Kidney epithelial cell (primary cell): ENCODE measurements at places on chromosomes 1 and 21. TPM values are rescaled to one million over a fixed set of nuclear protein-coding genes. Genes with fewer than 3 reads are reported as not detected.

DNA sequence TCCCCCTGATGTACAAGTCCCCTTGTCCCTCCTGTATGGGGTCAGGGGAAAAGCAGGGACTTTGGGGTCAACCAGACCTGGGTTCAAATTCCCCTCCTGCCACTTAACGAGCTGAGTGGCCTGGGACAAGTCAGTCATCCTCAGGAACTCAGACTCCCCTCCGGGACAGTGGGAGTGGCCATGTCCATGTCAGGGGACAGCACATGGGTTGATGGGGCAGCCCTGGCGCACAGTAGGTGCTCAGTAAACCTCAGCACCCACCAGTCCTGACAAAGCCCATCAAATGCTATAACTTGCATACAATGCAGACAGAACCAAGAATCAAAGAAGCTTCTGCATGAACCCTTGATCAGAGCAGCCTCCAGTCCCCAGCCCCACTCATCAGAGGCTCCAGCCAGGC lies 30.0 kb downstream of the MATN1 start:
- DNase-seq, result no peak

GRCh38 chr21:43305336-43305665 lies 121.6 kb downstream of the SIK1 start:
- no peak for DNase-seq

DNA sequence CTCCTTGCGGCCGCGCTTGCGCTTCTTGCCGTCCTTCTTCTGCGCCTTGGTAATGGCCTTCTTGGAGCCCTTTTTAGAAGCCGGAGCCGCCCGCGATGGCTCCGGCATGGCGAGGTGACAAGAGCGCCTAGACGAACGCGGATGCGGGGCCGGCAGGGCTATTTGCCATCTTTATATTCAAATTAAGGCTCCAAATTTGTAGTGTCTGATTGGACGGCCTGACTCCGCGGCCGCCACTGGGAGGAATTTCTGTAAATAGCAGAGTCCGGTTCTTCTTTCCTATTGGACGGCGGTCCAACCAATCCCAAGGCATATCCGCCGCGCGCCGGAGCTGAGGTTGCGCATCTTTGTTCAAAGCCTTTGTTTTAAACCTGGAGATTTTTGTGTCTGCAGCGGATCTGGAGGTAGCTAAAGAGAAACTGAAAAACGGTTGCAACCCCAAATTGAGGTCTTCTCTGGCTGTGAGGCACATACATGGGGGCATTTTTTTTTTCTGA lies 22.6 kb upstream of the RNF187 start:
- no peak for DNase-seq

Gene ARMH1
- total RNA-seq, result 4.7 TPM in 1 of 2 replicates, not detected in the other

Gene CD1B
- not detected in 2 replicates for total RNA-seq

Gene SYT11
- total RNA-seq, result 23.4 and 28.1 TPM in 2 replicates

- DNase-seq, result no peak
Observed at GRCh38 chr1:37124501-37124900, 90.2 kb upstream of the GRIK3 start.

- no peak for DNase-seq
Observed at GRCh38 chr21:31351438-31351837, 7.4 kb upstream of the TIAM1 start.
